ENCODE measurements at places on chromosomes 2 and 18. TPM values are rescaled to one million over a fixed set of nuclear protein-coding genes. Genes with fewer than 3 reads are reported as not detected.
A peak's percentile ranks its signal among the peaks of the same experiment; 100 is the strongest.

The TCF23 gene
- total RNA-seq, result not detected

- DNase-seq, result no peak
These were observed 12.7 kb upstream of the CDH19 start for GRCh38 chr18:66616523-66616983.

DNA sequence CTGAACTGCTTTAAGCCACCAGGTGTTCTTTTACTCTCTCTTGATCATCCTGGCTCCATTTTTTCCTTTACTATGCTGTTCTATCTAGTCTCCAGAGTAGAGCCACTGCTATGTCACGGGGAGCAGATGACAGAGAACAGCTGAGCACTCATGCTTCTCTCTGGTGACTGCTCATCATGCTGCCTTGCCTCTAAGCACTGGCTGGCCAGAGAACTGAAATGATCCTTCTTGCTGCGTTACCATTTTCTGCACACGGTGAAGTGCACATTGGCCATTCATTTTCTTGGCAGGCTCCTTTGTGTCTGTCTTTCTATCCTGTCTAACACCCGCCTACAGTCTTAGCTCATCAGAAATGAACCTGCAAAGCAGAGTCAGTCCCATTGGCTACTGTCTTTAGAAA is 86.0 kb downstream of the KCTD1 start:
- no peak for DNase-seq

- DNase-seq, result no peak
These were observed 301.3 kb upstream of the RGPD4 start for GRCh38 chr2:107525406-107525805.

- DNase-seq, result peak; percentile 79
These were observed at the start of the genes GEN1 and SMC6 for GRCh38 chr2:17753803-17754663. Gene GEN1 (plus strand): TSS chr2:17754138. CDS start chr2:17759944, 5,806 bp downstream. Gene SMC6 (minus strand): TSS chr2:17753810. CDS start chr2:17745946, 7,864 bp downstream.

The REG1B gene
- not detected for total RNA-seq

- DNase-seq, result no peak
These were observed 176.7 kb upstream of the PKDCC start for GRCh38 chr2:41871080-41871479.

- DNase-seq, result no peak
These were observed 190.3 kb downstream of the IRS1 start for GRCh38 chr2:226609366-226609765.

GRCh38 chr2:218005486-218005885 is 2.7 kb upstream of the TNS1 start:
- DNase-seq, result no peak

The STEAP3 gene
- total RNA-seq, result not detected

- no peak for DNase-seq
These were observed 395.2 kb downstream of the TGIF1 start for GRCh38 chr18:3845161-3845560.

DNA sequence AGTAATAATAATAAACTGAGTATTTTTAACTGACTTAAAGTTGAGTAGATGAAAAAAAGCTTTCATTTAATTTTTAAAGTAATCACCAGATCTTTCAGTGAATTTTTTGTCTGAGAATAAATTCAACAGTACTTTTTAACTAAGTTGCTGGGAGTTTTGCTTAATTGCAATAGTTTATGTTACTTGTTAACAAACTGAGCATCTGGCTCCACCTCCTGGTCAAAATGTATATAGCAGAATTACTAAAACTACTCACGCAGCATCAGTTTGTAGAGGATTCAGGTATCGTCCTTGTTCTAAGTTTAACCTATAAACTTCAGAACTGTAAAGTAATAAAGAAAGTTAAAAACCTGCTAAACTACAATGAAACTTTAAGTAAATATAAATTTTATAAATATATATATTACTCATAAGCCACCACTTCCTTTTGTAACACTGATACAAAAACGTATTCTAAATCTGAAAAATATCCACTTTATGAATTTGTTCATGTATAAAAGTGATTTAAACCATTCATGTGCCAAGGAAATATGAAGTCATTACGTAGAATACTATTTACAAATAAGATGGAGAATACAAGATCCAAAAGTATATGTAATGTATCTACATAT is 21.3 kb downstream of the NOL10 start:
- peak; percentile 39 for DNase-seq

The DNAJC5G gene
- total RNA-seq, result not detected

DNA sequence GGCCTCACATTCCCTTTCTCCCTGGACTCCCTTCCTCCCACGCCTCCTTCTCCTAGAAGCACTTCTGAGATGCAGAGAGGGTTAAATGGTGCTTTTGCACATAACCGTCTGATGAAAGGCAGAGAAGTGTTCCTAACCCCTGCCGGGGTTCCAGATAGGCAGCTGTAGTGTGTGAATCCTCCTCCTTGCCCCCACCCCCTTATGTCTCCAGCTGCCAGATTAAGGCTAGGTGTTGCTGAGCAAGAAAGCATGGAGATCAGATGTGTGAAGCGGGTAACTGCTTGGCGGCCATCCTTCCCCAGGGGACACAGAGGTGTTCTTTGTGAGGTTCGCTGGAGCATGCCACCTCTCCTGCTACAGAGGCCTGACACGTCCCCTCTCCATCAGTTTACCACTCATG is 88.3 kb downstream of the NRP2 start:
- no peak for DNase-seq

DNA sequence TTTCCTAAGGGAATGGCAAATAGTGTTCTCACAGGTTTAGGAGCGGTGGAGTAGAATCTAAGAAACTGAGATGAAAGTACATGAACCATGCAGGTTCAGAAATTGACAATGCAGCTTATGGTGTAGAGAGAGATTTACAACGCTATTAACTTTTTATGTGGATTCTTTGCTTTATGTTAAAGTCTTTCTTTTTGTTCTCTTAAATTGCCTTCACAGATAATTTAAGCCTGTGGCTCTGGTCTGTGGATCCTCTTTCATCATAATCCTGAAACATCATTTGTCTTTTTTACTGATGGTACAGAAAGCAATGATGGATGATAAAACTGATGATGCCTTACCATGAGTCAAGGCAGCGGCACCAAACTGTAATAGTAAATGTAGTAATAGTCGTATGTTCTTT is 30.3 kb downstream of the SOCS6 start:
- DNase-seq, result no peak

The IL36A gene
- not detected for total RNA-seq

DNA sequence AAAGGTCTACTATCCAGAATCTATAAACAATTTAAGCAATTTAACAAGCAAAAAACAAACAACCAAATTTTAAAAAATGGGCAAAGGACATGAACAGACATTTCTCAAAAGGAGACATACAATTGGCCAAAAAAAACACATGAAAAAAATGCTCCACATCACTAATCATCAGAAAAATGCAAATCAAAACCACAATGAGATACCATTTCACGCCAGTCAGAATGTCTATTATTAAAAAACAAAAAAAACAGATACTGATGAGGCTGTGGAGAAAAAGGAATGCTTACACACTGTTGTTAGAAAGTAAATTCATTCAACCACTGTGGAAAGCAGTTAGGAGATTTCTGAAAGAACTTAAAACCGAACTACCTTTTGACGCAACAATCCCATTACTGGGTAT is 66.4 kb upstream of the SESTD1 start:
- no peak for DNase-seq

GRCh38 chr18:69326094-69326493 is 74.6 kb upstream of the DOK6 start:
- DNase-seq, result no peak

The TUBA3E gene
- total RNA-seq, result not detected

The ITGA6 gene
- total RNA-seq, result 50.5 TPM

The NYAP2 gene
- not detected for total RNA-seq

The NDC80 gene
- total RNA-seq, result 5.6 TPM
